NCI-H446 treated with DMSO at 0.1 percent for 48 hours (cell line): ENCODE measurements at places on chromosomes 6 and 20.

DNA sequence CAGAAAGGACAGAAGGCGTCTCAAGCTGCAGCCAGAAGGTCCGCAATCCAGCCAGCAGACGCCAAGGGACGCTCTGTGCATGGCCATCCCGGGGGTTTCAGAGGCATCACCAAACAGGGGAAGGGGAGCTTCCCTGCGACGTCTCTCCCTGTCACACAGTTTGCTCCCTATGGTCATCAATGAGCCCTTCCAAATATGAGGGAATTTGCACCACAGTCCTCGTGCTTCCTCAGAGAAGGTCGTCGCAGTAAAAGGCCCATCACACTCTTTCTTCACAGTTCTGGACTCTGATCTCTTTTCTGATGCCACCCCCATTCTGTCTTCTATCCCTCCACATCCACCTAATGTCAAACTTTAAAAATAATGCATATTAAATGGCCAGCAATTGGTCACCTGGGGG lies 10.2 kb upstream of the FOXC1 start:
- no peak for DNase-seq

- DNase-seq = no peak
These were observed 32.8 kb downstream of the TBC1D7 start for GRCh38 chr6:13295576-13295975.

GRCh38 chr20:25369971-25370370 lies 20.7 kb downstream of the ABHD12 start:
- DNase-seq = no peak

GRCh38 chr6:4153514-4153985 lies 18.2 kb upstream of the ECI2 start:
- DNase-seq = no peak

DNA sequence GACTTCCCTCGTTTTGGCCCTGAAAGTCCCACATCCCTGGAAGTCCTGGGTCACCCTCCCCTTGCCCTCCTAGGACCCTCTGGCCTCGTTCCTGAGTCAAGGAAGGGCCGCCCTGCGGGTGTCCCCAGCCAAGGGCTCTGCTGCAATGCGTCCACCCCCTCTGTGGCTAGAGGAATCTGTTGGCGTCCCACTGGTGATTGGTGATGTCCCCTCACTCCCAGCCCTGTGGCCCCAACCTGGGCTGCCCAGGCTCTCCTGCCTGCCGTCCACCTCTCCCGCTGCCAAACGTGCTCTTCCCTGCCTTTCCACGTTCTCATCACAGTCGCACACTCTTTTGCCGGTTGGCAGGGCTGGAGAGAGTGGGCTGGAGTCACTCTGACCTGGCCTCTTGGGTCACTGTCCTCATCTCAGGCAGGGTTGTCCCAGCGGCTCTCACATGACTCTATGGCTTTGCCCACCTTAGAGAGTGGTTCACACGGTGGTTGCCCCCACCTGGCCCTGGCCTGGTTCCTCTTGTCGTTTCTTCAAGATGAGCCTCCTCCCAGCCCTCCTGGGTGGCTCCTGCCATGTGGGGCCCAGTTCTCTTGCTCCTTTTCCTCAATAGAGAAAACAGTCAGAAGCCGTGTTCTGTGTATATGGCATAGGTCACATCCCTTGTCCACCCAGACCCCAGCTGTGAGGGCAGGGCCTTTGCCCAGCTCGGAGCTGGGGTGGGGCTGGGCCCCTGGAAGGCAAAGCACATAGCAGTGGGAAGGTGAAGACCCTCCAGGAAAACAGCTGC lies 100.9 kb downstream of the TMEM242 start:
- DNase-seq = no peak

DNA sequence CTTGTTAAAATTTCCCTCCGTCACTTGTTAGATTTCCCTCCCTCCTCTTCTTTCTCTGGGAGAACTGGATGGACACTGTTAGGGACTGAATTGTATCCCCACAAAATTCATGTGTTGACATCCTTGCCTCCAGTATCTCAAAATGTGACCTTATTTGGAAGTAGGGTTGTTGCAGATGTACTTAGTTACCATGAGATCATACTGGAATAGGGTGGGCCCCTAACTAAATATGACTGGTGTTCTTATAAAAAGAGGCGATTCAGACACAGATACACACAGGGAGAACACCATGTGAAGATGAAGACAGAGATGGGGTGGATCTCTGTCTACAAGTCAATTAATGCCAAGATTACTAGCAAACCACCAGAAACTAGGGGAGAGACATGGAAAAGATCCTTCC lies 139.5 kb downstream of the ALDH8A1 start:
- no peak for DNase-seq

DNA sequence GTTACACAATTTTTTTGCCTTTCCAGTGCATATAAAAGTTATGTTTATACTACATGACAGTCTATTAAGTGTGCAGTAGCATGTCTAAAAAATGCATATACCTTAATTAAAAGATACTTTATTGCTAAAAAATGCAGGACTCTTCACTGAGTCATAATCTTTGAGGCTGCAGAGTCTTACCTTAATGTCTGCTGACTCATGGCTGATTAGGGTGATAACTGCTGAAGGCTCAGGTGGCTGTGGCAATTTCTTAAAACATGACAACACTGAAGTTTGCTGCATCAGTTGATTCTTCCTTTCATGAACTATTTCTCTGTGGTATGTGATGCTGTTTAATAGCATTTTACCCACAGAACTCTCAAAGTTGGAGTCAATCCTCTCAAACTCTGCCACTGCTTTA lies 19.1 kb downstream of the ZSCAN23 start:
- DNase-seq = no peak

GRCh38 chr20:58592076-58592695 lies 58.9 kb upstream of the STX16 start:
- DNase-seq = no peak

DNA sequence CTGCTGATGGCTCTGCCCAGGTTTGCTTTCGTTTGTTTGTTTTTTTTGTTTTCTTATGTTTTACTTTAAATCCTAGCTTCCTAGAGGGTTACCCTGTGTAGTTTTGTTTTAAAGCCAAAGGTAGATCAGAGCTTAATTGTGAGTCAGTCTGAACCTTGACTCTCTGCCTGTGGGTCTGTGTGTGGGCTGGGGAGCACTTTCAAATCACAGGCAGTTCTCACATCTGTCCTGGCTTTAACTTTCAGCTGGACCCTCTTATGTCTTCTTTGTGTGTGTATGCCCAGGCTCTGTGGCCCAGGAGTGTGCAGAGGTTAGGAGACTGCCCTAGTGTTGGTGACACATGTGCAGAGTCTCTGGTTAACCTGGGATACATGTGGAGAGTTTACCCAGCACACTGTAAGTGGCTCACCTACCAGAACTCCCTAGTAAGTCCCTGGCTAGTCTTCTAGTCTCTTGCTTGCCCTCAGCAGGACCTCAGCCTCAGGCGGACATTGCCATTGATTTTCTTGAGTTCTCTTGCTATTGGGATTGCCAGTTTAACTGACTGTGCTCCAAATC lies 19.0 kb downstream of the HIVEP1 start:
- DNase-seq = no peak

DNA sequence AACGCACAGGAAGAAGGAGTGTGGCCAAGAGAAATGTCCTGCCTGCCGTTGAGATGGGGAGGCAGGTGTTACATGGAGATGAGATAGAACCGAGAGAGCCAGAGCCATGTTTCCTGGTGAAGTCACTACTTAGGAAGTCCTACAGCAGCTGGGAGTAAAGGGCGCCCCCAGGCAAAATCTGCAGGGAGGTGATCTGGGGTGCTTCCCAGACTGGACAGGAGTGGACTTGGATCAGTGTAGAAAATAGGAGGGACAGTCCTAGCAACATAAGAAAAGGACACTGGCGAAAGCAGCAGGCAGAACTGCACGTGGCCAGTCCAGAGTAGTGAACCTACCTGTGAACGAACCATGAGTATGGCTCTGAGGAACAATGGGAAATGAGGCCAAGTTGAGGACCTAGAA lies 85.3 kb downstream of the CD164 start:
- DNase-seq = no peak

DNA sequence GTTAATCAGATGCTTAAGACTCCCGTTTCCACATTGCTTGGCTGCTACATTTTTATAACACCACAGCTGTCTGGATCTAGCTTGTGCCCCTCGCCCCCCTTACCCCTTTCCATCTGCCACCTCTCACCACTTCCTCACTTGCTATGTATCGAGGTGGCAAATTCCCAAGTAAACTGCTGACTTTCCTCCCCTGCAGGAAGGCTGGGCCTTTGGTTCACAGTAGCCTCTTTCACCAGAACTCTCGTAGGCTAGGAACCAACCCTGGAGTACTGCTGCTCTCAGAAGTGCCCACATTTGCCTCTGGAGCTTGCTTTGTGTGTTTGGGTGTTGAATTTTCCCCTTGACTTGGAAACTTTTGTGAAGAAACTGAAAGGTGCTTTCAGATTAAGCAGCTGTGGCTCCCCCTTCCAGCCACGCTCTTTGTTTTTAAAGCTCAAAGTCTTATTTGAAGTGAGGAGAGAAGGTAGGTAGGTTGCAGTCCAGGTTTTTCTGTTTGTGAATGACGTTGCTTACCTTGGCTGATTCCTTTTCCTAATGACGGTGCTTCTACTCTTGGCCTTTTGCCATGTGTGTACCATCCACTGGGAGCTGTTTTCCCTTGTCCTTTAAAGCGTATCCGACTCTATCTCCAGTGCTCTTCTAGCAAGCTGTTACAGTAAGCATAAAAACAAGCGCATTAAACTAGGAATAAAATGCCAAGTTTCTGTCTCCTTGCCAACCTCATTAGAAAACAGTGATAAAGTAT lies 90.4 kb downstream of the CARMIL1 start:
- peak; percentile 96 for DNase-seq

- no peak for DNase-seq
These were observed 31.7 kb downstream of the PLN start for GRCh38 chr6:118579786-118580185.

DNA sequence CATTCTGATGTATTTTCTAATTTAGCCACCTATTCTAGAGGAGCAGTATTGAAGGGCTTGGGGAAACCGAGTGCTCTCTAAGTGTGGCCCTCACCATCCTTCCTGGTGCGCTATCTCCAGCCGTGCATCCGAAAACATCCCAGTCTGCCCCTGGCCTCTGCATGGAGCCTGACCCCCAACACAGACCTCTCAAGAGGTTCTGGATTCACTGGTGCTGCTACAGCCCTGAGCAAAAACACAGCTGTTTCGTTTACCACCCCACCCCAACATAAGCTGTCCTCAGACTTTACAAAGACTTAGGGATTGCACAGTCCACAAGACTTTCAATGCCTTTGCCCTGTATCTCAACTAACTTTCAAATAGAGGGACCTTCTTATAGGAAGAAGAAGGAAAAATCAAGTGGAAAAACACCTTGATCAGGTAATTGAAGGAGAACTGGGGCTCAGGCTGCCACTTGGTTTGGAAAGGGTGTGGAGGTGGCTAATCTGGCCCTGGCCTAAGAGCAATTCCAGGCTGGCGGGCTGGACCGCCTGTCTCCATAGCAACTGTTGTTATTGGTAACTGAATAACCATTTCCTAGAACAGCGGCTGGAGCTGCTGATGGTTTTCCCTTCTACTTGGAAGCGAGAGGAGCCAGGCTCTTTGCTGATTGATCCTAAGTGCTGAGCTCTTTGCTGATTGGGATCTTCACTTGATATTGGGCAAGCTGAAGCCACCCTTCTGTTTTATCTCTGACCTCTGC lies 90.2 kb upstream of the TOX2 start:
- DNase-seq = no peak

DNA sequence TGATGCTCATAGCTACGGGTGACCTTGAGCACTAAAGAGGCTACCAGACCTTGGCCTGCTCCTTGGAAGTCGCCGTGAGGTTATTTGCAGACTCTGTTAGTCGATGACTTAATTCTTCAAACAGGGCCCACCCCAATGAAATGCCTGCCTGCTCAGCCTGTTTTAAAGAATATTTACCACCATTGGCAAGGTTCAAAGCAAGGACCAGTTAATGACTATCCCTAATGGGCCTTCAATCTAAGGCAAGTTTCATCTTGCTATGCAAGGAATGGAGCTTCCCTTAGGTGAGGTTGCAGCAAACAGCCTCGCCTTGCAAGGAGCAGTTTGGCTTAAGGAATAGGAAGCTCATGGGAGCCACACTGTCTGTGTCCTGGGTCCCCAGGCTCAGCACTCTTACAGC lies 22.9 kb upstream of the SPO11 start:
- DNase-seq = no peak

- DNase-seq = no peak
These were observed 84.7 kb upstream of the PHACTR3 start for GRCh38 chr20:59519707-59520014.

DNA sequence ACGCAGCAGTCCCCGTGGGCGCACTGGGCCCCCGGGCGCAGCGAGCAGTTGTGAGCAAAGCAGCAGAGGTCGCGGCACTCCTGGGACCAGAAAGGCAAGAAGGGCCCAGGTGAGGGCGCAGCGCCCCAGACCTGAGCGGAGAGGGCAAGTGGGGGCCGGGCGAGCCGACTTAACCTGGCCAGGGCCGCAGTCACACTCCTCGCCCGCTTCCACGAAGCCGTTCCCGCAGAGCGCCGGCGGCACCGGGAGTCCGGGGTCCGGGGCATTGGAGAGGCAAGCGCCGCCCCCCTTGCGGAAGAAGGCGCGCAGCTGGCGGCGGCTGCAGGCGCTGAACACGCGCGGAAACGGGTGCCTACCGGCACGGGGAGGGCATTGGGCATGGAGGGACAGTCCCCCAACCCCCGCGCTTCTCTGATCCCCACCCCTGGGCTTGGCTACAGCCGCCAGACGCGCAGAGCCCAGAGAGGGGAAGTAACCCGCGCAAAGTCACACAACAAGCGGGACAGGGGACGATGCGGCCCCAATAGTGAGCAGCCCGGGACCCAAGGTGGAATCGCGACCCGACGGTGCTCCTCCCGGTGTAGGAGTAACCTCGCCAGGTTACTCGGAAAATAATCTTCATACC lies 9.2 kb downstream of the ADAM33 start:
- DNase-seq = no peak

DNA sequence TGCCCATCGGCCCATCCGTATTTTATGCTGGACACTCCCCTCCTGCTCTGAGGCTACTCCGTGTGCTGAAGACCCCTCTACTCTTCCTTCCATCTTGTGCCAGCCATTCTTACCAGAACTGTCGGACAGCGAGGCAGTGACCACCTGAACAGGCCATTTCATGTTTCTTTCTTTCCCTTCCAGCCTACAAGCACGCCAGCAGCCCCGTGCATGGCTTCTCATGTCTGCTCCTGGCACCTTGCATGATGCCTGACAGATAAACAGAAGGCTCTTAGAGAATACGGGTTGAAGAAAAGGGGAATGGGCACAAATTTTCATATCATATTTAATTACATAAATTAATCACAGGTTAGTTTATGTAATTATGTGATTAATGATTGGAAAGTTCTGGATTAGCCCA lies 95.7 kb downstream of the ARID1B start:
- DNase-seq = no peak

- DNase-seq = no peak
These were observed 98.9 kb upstream of the ENPP5 start for GRCh38 chr6:46269447-46270229.

GRCh38 chr6:32867022-32867477 lies 13.1 kb downstream of the PSMB9 start:
- DNase-seq = no peak

DNA sequence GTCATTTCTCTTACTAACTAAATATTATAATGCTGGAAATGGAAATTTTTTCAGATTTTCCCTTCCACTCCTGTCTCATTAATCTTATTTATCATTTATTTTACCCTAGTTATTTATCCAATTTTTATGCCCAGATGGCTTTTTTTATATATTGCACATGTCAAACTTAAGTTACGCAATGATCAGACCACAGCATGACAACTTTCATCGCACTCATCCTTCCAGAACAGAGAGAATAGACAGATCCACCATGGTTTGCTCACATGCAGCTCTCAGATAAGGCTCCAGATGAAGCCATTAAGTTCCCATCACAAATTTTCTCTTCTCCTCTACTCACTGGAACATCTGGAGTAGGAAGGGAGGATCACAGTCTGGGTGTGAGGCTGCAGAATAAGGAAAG lies 48.7 kb downstream of the MAP7 start:
- no peak for DNase-seq
